Testis (tissue), 5 donors: ENCODE measurements at places on chromosomes 11 and 22. TPM values are rescaled to one million over a fixed set of nuclear protein-coding genes. Genes with fewer than 3 reads are reported as not detected.

PARVG gene
- total RNA-seq, result 14.1 TPM

C11orf97 gene
- 6.4 TPM for total RNA-seq

OR4A16 gene
- 0.47 TPM for total RNA-seq

AAMDC gene
- total RNA-seq, result 22.0 TPM

POU2AF3 gene
- 6.4 TPM for total RNA-seq

PATE2 gene
- 1.0 TPM for total RNA-seq

SLC22A12 gene
- total RNA-seq, result not detected

OR8A1 gene
- total RNA-seq, result 0.50 TPM

PTPMT1 gene
- total RNA-seq, result 204 TPM

DNA sequence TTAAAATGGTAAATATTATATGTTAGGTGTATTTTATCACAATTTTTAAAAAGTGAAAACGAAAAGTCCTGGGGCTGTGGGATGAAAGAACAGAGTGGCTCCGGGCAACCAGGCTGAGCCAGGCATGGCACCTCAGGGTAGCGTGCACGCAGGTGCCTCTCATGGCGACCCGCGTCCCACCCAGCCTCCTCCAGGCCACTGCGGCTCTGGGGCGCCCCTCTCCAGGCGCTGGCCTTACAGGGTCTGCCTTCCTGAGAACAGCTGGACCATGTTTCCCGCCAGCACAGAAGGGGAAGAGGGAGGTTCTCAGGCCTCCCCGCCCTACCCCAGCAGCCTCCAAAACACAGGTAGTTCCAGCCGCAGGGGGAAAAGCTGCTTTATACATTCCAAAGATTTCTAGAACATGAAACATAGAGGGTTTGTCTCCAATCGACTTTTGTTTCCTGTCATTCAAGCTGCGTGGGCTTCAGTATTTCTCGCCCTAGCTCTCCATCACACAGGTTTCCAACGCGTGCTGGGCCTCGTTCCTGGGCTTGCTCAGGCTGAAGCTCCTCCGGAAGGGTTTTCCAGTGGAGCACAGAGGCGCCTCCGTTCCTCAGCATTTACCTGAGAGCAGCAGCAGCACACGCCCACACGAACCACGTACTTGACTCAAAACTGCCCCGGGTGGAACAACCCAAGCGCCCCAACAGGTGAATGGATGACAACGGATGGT, 10.5 kb downstream of the EHD1 start:
- H3K27ac ChIP-seq, result no peak overlapping the region
- peaks cover 50% of the 10 kb centered on the region for H3K4me1 ChIP-seq
- H3K27me3 ChIP-seq, result no peaks in the 10 kb centered on the region
- H3K36me3 ChIP-seq, result no peaks in the 10 kb centered on the region
- no peak overlapping the region for H3K4me3 ChIP-seq

DNA sequence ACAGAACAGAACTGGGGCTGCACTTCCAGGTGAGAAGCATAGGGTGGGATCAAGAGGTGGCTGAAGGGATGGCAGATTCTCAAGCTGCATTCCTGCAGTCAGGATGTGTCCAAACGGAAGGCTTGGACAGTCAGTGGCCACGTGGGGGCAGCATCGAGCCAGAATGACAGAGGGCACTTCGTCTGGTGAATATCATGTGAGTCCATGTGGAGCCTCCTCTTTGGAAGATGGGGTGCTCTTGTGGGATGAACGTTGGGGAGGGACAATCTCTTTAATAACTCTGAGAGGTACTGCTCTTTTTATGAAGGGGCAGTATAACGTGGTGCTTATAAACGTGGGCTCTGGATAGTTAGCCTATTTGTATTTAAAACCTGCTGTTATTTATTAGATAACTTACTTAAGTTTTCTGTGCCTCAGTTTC, 154.9 kb upstream of the NAV2 start:
- H3K27ac ChIP-seq, result no peak overlapping the region
- peak; percentile 82 for DNase-seq
- no peaks in the 10 kb centered on the region for H3K4me1 ChIP-seq
- H3K36me3 ChIP-seq, result no peaks in the 10 kb centered on the region

- peak; percentile 73 for DNase-seq
- no peak overlapping the region for H3K27ac ChIP-seq
- H3K4me3 ChIP-seq, result no peak overlapping the region
- no peaks in the 10 kb centered on the region for H3K4me1 ChIP-seq
- no peaks in the 10 kb centered on the region for H3K27me3 ChIP-seq
Measured at GRCh38 chr22:22753526-22754267, 109.3 kb downstream of the GGTLC2 start.

GRCh38 chr11:69890476-69890875, 71.3 kb upstream of the FGF3 start:
- no peaks in the 10 kb centered on the region for H3K36me3 ChIP-seq
- no peaks in the 10 kb centered on the region for H3K27me3 ChIP-seq
- H3K27ac ChIP-seq, result no peak overlapping the region
- H3K4me1 ChIP-seq, result peaks cover 3% of the 10 kb centered on the region

- H3K27ac ChIP-seq, result peak overlapping the region; percentile 5
- DNase-seq, result no peak
- no peaks in the 10 kb centered on the region for H3K36me3 ChIP-seq
- H3K4me3 ChIP-seq, result peak overlapping the region; percentile 57
- no peaks in the 10 kb centered on the region for H3K4me1 ChIP-seq
Measured at GRCh38 chr11:6925636-6926207, 504 bp upstream of the ZNF215 start.

DNA sequence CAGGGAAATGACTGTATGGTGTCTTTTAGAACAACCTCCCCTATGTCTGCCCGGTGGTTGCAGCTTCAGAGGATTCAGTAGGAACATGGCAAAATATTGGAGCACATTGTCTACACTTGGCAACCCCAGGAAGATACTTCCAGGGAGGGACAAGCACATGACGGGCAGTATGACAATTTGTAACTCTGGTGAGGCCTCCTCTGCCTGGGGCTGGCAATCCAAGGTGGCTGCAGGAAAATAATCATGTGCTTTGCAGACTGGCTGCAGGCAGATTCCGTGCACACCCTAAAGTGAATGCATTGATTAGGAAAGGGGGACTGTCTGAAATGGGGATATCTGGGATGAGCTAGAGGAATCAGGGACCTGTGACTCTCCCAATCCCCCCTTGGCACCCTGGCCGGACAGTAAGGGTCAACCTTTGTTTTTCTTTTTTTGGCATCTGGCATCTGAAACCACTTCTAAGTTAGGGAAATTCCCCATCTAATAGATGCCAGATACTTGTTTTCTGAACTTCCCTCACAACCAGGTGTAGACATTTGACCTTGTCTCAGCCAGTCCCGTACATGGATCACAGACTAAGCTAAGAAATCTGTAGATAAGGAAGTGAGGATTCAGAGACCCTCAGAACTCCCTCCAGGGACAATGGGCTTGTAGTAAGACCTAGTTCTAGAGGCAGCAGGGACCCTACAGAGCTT, 10.5 kb upstream of the PHOX2A start:
- H3K27ac ChIP-seq, result no peak overlapping the region
- DNase-seq, result no peak
- H3K4me1 ChIP-seq, result no peaks in the 10 kb centered on the region
- no peak overlapping the region for H3K4me3 ChIP-seq
- H3K27me3 ChIP-seq, result no peaks in the 10 kb centered on the region

GRCh38 chr22:49657275-49657973, 170.2 kb downstream of the BRD1 start:
- H3K4me1 ChIP-seq, result no peaks in the 10 kb centered on the region
- no peaks in the 10 kb centered on the region for H3K27me3 ChIP-seq
- DNase-seq, result peak; percentile 82
- H3K4me3 ChIP-seq, result peak overlapping the region; percentile 29
- H3K36me3 ChIP-seq, result no peaks in the 10 kb centered on the region

- H3K27me3 ChIP-seq, result no peaks in the 10 kb centered on the region
- peak overlapping the region; percentile 96 for H3K27ac ChIP-seq
- H3K4me1 ChIP-seq, result peaks cover 28% of the 10 kb centered on the region
- H3K36me3 ChIP-seq, result no peaks in the 10 kb centered on the region
Measured at GRCh38 chr11:73308961-73309919, 1.2 kb downstream of the ARHGEF17 start.

DNA sequence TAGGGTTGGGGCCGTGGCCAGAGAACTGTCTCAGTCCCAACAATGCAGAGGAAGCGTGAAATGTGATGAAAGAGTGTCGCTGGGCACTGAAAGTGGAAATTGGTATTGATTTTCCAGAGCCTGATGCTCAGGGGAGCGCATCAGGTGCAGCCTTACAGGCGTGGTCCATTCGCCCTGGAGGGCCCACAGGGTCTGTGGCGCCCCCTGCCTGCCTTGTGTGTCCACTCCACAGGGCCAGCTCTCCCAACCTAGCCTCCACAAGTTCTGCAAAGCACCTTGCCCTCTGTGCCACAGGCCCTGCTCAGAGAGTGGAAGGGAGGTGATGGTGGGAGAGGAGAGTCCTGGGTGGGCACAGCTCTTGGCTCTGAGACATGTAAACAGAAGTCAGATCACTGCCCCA, 54.9 kb upstream of the LMO1 start:
- H3K4me1 ChIP-seq, result no peaks in the 10 kb centered on the region
- no peak overlapping the region for H3K4me3 ChIP-seq
- no peaks in the 10 kb centered on the region for H3K36me3 ChIP-seq
- H3K27me3 ChIP-seq, result no peaks in the 10 kb centered on the region

GRCh38 chr11:28043930-28044709, 63.8 kb downstream of the KIF18A start:
- H3K36me3 ChIP-seq, result no peaks in the 10 kb centered on the region
- H3K27me3 ChIP-seq, result no peaks in the 10 kb centered on the region
- no peaks in the 10 kb centered on the region for H3K4me1 ChIP-seq
- DNase-seq, result no peak

DNA sequence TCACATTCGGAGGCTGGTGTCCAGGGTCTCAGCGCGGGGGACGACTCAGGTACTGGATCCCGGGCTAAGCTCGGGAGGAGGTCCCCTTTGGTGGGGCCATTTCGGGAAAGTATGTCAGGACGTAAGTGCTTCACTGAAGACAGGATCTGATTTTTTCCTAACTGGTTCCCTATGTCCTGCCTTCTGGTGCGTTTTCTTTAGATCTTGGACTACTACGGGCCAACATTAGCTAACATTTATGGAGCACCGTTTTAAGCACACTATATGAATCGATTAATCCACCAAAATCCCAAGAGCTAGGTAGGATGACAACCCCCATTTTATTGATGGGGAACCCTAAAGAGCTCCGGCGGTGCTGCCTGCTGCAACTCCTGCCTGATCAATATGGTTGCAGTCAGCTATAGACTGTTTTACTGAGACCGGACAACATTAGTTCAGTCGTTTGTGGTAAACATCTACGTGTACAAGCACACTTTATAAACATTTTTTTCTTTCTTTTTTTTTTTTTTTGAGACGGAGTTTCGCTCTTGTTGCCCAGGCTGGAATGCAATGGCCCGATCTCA, 17.0 kb upstream of the WDR74 start:
- no peaks in the 10 kb centered on the region for H3K27me3 ChIP-seq
- H3K27ac ChIP-seq, result no peak overlapping the region
- DNase-seq, result no peak
- peaks cover 36% of the 10 kb centered on the region for H3K4me1 ChIP-seq
- no peaks in the 10 kb centered on the region for H3K36me3 ChIP-seq

GRCh38 chr11:65167656-65168055, 2.4 kb upstream of the SPDYC start:
- DNase-seq, result no peak
- H3K4me3 ChIP-seq, result no peak overlapping the region
- H3K4me1 ChIP-seq, result no peaks in the 10 kb centered on the region
- H3K27me3 ChIP-seq, result no peaks in the 10 kb centered on the region
- no peak overlapping the region for H3K27ac ChIP-seq
